ENCODE measurements at places on chromosomes 12 and 14.
A peak's percentile ranks its signal among the peaks of the same experiment; 100 is the strongest.

DNA sequence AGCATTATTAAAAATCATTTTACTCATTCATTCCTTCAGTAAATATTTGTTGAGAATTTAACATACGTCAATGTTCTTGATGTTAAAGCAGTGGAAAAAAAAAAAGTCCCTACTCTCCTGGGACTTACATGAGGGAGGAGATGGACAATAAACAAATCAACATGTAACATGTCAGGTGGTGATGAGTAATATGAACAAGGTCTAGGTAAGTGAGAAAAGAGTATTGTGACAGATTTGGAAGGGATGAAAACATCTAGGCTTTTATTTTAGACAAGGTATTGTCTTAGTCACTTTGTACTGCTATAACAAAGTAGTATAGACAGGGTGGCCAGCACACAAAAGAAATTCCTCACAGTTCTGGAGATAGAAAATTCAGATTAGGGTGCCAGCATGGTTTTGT lies 167.2 kb downstream of the FSCB start:
- no peak for DNase-seq

DNA sequence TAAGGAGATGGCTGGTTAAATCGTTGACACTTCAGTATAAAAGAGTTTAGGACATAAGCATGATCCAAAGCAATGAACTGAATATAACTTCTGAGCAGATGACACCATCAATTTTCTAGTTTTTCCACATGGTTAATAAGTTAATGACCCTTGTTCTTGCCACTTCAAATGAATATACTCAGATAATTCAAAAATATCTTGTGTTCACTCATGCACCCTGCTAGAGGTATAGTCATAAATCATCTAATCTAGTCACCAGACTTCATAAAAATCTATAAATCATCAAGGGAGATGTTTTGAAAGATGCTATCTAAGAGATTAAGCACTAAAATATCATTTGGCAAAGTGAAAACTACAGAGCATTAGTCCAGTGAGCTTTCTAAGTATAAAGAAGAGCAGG lies 131.9 kb downstream of the MDGA2 start:
- no peak for DNase-seq

GRCh38 chr12:129446696-129447095 lies 457.1 kb downstream of the TMEM132D start:
- DNase-seq = no peak

- DNase-seq = peak; percentile 62
Measured at GRCh38 chr14:91870001-91870400, 2.7 kb upstream of the TC2N start.

DNA sequence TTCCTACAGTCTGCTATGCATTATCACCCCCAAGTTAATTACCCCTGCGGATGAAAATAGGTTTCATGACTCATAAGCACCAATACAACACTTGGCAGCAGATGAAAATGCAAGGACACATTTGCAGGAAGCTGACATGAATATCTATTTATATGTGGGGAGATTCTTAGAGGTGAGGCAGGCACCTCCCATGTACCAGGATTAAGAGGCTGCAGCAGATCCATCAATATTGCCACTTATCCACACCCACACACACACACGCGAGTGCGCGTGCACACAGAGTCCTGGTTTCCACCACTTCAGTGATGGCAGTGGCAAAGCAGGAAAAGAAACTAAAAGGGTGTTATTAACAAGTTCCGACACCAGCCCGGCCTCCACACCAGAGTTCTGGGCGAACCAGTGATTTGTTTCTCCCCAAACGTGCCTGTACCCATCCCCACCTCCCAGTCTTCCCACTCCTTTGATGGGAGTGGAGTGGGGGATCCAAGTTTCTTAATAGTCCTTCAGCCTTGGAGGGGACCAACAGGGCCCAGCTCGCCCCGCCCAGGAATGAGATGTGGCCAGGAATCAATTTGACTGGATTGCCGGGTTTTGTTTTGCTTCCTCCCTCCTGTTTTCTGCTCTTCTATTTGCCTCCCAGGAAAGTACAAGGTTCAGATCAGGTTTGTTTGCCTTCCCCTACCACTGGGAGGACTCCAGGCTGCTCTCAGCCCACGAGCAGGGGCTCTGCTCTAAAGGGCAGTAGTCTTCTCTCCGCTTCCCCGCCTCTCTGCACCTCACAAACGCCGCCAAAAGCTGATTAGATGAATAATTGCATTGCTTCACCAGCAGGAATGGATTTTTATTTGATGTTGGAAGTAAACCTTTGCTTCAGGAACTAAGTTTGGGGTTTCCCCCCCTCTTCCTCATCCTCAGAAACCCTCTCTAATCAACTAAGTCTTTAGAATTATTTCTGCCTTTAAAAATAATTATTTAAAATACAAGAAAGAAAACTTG lies 5.2 kb downstream of the IRF2BPL start:
- no peak for DNase-seq

DNA sequence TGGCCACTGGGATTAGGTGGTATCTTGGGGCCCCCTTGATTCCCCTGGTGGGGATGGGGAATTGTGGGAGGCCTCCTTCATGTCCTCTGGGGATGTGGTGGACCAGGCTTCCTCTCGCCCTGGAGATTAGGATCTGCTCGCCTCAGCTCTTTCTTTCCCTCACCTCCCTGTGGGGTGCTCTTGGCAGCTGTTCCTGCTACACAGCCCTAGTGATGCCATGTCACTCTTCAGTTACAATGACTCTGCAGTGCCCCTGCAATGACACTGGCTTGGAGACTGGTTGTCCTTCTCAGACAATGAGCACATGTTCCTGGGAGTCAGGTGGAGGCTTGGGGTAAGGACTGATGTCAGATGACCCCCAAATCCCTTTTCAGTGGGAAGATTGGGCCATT lies 83.9 kb downstream of the ADCK1 start:
- no peak for DNase-seq

DNA sequence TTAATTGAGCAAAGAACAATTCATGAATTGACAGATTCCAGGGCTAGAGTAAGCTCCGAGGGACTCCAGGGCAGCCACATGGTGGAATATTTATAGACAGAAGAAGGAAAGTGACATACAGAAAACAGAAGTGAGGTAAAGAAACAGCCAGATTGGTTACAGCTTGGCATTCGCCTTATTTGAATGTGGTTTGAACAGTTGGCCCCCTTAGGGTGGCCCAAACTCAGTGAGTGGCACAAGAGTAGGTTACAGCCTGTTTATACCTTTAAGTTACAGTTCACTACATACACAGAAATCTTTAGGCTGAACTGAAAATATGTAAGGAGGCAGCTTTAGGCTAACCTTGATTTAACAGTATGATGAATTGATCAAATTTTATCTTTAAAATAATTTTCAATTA lies 174.5 kb upstream of the CNOT2 start:
- DNase-seq = no peak

GRCh38 chr14:69043596-69044260 lies 64.6 kb upstream of the ACTN1 start:
- DNase-seq = no peak

GRCh38 chr14:63290741-63291430 lies 27.8 kb downstream of the GPHB5 start:
- DNase-seq = no peak

DNA sequence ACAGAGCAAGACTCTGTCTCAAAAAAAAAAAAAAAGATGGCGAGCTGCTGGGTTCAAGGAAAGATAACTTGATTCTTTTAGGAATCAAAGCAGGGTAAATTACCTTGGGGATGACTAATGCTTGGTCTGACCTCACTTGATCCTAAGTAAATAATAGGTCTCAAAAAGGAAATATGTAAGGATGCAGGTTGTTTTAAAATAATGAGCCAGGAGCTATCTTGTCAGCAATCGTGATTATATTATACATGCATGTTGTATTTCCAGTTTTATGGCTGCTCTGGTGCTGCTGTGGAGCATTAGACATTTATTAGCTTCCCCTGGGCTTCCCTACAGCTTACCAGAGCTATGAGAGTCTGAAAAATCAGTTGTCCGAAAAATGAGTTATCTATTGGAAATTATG lies 2.6 kb downstream of the EIF2B2 start:
- DNase-seq = no peak
